ENCODE measurements at places on chromosomes 13 and 19.

GRCh38 chr13:32383836-32384618 is 43.9 kb downstream of the N4BP2L1 start:
- DNase-seq: no peak

- DNase-seq: no peak
Observed at GRCh38 chr13:67619995-67620380, 389.9 kb upstream of the PCDH9 start.

DNA sequence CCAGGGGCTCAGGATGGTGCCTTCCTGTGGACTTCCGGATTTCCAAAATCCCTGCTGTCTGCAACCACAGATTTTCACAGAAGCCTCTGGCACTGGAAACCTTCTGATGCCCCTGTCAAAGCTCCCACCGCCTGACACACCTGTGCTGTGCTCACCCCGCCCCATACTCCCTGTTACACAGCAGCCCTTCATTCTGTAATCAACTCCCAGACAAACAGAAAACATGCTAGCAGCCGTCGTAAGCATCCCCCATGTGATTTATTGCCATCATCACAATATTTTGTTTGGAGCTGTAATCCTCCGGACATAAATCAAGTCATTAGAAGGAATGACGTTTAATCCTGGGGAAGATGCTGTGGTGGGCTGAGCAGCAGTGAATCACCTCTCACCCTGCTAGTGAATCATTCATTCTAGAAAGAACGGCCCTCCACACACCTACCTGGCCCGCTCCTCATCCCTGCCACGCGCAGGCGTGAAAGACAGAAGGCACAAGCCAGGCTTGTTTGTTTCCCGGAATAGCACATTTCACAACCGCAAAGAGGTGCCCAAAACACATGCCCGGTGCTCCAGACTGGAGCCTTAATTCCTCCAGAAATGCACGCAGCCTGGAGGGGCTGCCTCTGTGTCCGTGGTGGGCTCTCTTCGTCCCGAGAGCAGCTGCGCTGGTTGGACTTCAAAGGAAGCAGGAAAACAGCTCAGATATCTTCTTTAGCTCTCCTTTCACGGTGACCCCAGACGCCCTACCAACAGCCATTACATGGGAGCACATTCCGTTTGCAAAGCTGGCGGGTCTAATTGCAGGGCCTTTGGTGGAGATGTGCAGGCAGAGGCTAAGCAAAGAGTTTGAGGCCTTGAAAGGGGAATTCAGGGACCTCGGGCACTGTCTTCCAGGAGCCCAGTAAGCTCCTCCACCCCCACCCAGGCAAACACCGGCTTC is 41.3 kb upstream of the KCTD15 start:
- DNase-seq: no peak

DNA sequence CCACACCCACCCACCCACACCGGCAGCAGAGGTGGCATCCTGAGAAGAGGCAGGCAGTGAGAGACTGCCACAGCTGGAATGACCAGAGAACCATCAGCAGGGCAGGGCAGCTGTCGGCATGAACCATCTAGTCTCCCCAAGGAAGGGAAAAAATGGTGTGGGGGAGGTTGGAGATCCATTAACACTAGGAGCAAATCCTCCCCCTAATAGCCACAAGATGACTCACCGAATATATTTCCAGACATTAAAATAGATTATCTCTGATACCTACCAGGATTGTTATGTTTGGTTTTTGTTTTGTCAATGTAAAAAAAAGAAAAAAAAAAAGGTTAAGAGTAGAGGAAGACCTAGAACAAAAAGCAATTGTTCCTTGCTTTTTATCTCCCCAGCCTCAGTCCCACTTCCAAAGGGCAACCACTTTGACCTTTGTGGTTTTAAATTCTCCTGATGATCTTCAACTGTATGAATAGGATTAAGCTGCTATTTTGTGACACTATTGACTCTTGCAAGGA is 34.2 kb downstream of the THSD1 start:
- no peak for DNase-seq

DNA sequence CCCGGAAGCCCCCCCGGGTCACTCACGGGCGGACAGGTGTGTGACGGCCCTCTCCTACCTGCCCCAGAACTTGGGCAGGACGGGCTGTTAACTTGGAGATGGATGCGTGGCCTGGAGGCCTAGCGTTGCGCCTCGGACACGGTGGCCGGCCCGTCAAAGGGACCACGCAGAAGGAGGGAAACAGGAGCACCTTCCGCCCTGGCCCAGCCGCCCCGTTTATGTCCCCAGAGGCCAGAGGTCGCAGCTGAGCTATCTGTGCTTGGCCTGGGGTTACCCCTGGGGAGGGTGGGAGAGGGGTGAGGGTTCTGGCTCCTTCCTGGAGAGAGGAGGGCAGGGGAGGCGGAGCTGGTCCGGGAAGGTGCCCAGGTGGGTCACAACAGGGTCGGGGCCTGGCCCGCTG is 35.6 kb downstream of the GADD45B start:
- DNase-seq: no peak

GRCh38 chr13:47846886-47847285 is 154.2 kb downstream of the SUCLA2 start:
- no peak for DNase-seq

DNA sequence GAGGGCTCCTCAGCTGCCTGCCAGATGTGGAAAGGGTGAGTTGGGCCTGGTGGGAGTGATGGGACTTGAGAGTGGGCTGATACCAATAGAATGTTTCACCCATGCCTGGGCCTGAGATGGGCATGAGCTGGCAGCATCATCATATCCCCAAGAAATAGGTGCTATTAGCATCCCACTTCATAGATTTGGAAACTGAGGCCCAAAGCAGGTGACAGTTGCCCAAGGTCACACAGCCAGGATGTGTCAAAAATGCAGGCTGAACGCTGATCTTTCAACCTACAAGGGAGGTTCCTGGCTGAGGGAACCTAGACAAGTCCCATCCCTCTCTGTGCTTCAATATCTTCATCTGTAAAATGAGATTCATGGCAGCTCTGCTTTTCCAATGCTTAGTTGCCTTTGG is 4.6 kb downstream of the SYDE1 start:
- DNase-seq: no peak

- no peak for DNase-seq
Observed at GRCh38 chr13:99911965-99912566, 59.5 kb downstream of the ZIC5 start.

DNA sequence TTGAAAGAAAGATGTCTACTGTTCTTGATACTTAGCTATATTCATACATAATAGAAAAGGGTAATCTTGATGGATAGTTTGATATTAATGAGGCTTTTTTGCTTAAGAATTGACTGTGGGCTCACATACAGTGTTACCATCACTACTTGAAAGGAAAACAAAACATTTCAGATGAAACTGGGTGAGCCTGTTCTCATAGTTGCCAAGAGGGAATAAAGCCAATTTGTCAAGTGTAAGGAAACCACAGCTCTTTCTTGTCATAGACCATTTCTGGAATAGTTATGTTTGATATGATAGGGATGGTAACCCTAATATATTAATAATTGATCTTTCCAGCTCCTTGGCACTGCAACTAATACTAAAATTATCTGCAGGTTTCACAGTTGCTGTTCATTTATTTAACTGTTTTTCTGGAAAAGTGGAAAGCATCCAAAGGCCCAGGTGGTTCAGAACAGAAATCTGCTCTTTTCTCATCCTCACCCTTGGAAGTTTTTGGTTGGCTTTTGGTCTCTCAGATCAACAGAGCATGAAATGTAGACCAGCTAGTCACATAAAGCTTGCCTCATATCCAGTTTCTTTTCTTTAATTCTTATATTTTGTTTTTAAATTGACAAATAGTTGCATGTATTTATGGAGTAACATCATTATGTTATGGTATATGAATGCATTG is 43.2 kb downstream of the ARHGEF7 start:
- no peak for DNase-seq

- no peak for DNase-seq
Observed at GRCh38 chr19:3135961-3136683, at the start of gene GNA15. TSS of gene GNA15 (plus strand) at chr19:3136033. CDS start at chr19:3136451, 418 bp downstream.

DNA sequence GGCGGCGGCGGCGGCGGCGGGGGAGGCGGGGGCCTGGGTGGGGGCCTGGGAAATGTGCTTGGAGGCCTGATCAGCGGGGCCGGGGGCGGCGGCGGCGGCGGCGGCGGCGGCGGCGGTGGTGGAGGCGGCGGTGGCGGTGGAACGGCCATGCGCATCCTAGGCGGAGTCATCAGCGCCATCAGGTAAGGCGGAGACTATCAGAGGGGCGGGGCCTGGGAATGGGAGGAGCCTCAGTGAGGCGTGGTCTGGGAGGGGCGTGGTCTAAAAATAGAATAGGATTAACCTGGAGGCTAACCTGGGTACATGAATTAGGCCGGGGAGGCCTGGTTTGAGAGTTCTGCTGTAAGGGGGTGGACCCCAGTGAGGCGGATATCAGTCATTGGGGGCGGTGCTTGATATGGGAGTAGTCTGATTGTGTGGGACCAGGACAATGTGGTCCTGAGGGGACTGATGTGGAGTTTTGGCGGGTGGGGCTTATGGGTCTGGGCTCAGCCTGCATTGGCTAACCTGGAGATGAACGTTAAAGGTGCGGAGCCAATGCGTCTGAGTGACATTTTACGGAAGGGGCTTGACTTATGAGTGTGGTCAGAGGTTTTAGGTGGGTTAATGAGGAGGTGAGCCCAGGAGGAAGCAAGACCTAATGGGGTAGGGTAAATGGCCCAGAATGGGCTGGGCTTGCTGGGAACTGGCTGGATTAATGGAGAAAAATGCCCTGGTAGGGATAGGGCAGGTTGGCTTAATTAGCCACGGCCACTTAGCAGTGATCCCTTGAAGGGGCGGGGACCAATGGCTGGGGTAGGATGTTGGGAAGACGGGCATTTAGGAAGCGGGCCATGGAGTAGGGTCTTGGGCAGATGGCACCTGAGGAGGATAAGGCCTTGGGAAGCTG is 1.4 kb downstream of the CAPNS1 start:
- peak; percentile 49 for DNase-seq

DNA sequence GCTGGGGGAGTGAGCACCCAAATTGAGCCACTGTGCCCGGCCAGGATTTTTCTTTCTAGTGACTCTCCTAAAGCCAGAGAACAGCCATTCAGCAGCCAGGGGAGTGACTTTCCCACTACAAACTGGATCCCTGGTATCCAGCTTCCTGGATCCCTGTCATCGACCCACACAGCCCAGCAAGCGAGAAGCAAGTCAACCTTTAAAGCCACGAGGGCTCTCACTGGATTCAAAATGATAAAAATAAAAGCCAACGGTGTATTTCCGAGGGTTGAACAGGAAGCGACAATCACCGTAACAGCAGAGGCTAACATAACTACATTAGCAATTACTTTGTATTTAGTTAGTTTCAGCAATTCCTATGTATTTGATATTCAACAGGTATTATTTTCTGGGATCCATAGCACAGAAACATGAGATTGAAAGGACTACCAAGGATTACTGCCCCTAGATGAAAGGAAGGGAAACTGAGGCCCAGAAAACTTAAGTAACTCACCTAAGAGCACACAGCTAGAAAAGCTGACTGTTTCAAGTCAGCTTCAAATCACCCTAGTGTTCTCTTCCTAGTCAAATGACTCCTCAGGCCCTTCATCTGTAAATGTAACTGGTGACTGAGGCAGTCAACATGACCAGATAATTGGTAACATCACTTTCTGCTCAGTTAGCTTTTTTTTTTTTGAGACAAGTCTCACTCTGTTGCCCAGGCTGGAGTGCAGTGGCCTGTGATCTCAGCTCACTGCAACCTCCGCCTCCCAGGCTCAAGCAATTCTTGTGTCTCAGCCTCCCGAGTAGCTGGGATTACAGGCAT is 2.7 kb downstream of the RFX1 start:
- DNase-seq: no peak

DNA sequence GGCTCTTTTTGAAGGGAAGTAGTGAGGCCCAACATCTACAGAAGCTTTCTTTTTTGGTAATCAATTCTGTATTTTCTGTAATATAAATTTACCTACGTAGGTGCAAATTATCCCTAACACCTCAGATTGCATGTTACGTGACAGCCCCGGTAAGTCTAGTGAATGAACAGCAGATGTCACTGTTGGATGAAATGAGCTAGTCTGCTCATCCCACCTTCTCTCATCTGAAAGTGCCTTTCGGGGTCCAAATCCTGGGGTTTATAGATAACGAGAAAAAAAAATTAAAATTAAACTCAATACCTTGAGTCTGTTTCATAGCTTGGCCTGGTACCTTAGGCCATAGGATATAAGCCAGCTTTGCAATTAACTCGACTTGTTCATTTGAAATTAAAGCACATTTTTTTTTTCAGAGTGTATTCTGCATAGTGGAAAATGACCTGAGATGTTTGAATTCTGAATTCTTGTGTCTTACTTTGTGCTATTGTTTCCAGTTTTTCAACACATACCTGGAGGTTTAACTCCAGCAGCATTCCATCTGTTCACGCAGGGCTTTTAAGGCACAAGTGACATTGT is 548.2 kb downstream of the GPC5 start:
- no peak for DNase-seq

GRCh38 chr13:39186205-39186875 is 148.1 kb downstream of the NHLRC3 start:
- DNase-seq: no peak

- DNase-seq: no peak
Observed at GRCh38 chr19:16326401-16327168, 2.0 kb downstream of the KLF2 start.

DNA sequence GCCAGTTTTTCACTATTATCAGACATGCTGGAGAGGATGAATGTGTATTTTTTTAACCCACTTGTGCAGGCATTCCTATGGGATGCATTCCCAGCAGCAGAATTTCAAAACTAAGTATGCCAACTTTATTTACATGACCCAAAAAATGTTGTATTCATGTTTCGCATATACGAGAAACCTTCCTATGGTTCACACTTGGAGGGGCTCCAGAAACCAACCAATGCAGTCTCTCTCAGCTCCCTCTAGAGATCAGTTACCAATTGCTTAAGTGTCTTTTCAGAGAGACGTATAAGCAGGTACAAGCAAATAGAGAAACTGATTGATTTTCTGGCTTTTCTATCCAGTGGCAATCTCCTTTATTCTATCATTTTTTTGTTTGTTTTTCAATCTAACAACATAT is 5.5 kb upstream of the PTOV1 start:
- DNase-seq: no peak

DNA sequence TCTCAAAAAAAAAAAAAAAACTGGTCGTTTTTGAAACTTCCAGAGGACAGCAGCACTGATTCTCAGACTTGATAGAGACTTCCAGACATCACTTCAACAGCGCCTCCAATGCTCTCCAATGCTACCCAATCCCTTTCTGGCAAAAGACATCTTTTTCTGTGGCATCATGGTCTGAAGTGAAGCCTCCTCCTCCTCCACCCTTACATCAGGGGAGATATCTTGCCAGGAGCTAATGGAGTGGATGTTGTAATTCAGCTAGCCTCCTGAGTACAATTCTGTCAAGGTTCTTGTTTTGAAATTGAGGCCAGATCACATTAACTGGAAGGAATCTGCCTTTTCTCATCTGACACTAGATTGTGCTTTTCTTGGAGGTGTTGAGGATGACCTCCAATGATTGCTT is 24.2 kb downstream of the FXYD5 start:
- no peak for DNase-seq

- DNase-seq: no peak
Observed at GRCh38 chr19:7980635-7981121, 24.8 kb downstream of the ELAVL1 start.

DNA sequence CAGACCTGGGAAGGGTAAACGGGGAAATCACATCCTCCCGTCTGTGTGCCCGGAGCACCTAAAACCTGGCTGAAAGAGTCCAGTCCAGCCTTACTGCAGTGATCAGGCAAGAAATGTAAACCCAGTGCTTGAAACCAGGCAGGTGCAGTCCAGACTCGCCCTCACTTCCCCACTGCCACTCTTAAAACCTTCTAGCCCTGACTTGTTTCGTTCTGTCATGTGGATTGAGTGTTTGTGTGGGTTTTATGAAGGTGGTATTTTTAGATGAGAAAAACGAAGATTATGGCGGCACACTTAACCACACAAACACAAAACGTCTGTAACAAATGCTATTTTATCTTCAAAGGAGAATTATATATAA is 839 bp upstream of the CKAP2 start:
- no peak for DNase-seq

All from AG09319 (cell line).